Stimulated activated CD4-positive, alpha-beta T cell treated with anti-CD3 and anti-CD28 coated beads, Interleukin-4, amount 100 ng/mL, for 48 hours (primary cell): ENCODE measurements at places on chromosomes 5 and 9.

GRCh38 chr5:50759526-50760270, 93.3 kb downstream of the PARP8 start:
- no peak for DNase-seq

DNA sequence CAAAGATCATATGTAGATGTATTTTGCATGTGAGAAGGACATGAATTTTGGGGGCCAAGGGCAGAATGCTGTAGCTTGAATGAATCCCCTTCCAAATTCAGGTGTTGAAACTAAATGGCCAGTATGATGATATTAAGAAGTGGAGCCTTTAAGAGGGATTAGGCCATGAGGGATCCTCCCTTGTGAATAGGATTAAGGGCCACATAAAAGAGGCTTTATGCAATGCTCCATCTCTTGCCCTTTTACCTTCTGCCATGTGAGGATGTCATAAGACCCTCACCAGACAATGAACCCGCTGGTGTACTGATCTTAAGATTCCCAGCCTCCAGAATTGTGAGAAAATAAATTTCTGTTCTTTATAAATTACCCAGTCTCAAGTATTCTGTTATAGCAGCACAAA, 206.1 kb downstream of the YTHDC2 start:
- DNase-seq = no peak

DNA sequence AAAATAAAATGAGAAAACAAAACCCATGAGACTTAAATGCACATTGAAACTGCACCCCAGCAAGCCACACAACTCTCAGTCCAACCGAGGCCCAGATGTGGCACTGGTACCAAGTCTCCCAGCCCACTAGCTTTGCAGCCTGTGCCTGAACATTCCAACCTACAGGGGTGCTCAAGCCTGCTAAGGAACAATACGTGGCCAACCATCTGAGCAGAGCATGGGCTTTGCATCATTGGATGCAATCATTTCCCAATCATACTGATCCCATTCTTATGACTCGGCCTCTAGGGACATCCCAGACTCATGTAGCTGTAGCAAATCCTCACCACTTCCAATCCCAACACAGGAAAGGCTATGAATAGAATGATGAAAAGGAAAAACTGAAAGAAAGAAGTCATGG, 297.2 kb downstream of the SPOCK1 start:
- DNase-seq = no peak

DNA sequence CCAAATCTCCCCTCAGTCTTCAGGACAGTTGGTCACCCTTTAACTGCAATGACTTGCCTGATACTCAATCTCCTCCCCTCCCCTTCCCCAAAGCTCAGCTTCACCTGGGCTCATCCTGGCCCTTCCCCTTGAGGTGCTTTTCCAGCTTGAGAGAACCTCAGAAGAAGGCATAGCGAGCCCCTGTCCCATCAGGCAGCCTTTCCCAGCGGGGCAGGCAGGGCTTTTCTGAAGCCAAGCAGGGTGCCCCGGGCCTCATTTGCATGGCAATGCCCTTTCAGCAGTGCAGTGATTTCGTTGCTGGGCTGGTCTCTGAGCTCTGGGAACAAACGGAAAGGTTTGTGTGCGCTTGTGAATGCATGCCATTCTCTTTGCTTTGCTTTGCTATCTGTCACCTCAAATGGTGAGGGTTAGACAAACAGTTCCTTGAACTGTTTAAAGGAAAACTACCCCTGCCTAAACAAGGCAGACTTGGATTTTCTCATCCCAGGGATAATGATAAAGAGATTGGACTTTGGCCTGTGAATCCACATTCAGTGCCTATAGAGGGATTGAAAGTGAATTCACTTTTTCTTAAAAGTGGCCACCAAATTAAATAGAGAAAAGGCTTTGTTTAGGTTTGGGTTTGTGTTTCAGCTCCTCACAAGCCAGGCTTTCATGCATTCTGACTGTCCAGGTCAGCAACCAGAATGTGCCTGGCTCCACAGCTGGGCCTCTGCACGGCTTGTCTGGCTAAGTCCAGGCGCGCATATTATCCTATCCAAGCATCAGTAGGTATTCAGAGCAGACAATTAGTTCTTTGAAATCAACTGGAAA, 165.3 kb downstream of the ZNF608 start:
- no peak for DNase-seq

- no peak for DNase-seq
Observed at GRCh38 chr5:2240118-2240904, 357.6 kb upstream of the IRX4 start.

DNA sequence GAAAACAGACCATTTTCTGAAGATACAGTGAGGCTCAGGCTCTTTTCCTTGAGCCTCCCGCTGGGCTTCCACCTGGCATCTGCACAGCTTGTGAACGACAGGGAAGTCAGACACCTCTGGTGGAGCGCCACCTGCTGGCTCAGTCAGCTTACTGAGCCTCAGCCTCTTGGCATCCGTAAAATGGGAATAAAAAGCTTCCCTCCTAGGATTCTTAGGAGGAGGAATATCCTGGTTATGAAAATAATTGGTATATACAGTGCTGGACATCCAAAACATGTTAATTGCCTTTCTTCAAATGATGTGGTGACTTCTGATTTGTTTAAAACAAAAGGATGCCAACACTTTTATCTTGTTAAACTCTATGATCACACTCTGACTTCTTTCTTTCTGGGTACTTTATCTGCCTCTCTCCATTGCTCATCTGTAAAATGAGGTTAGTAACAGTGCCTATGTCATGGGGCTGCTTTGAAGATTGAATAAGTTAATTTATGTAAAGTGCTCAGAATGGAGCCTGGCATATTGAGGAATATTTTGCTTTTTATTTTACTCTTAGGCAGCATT, 67.5 kb downstream of the MAMDC2 start:
- DNase-seq = peak; percentile 54

GRCh38 chr5:60820593-60821487, 23.2 kb downstream of the ELOVL7 start:
- DNase-seq = no peak

- DNase-seq = peak; percentile 61
Observed at GRCh38 chr9:136901516-136902258, 15.4 kb downstream of the TRAF2 start.

- DNase-seq = no peak
Observed at GRCh38 chr5:10452768-10453331, 11.2 kb downstream of the ROPN1L start.

GRCh38 chr9:89400403-89401116, 82.3 kb downstream of the SECISBP2 start:
- DNase-seq = no peak

GRCh38 chr9:127406799-127407491, 10.0 kb downstream of the SLC2A8 start:
- no peak for DNase-seq

DNA sequence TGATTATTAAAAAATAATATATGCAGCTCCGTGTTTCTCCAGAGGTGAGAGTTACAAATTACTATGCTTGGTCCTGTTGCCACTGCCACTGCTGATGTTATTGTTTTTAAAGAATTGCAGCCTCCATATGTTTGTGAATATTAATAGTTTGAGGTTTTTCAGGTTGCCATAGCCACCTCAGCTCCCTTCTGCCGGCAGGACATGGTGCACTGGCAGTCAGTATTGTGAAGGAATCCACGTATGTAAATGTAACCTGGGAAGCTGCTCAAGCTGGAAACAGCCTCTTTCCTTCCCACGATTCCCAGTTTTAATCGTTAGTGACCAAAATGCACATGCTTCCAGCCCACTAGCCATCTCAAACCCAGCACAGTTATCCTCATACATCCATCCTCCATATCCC, 184.4 kb upstream of the CCNG1 start:
- DNase-seq = no peak

DNA sequence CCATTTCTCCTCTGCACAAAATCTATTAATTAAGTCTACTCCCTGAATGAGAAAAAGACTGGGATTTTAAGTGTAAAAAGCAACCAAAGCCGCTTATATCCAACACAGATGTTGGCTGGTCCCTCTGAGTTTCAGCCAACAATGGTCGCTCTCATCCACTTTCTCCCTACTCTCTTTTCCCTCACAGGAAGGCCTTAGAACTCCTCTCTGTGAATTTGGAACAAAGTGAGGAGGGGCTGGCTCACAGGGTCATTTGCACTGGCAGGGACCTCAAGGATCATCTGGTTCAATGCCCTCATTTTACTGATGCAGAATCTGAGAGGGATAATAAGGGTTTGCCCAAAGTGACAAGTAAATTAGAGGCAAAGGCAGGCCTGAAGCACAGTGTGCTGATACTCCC, 64.0 kb downstream of the DPYSL3 start:
- DNase-seq = no peak

DNA sequence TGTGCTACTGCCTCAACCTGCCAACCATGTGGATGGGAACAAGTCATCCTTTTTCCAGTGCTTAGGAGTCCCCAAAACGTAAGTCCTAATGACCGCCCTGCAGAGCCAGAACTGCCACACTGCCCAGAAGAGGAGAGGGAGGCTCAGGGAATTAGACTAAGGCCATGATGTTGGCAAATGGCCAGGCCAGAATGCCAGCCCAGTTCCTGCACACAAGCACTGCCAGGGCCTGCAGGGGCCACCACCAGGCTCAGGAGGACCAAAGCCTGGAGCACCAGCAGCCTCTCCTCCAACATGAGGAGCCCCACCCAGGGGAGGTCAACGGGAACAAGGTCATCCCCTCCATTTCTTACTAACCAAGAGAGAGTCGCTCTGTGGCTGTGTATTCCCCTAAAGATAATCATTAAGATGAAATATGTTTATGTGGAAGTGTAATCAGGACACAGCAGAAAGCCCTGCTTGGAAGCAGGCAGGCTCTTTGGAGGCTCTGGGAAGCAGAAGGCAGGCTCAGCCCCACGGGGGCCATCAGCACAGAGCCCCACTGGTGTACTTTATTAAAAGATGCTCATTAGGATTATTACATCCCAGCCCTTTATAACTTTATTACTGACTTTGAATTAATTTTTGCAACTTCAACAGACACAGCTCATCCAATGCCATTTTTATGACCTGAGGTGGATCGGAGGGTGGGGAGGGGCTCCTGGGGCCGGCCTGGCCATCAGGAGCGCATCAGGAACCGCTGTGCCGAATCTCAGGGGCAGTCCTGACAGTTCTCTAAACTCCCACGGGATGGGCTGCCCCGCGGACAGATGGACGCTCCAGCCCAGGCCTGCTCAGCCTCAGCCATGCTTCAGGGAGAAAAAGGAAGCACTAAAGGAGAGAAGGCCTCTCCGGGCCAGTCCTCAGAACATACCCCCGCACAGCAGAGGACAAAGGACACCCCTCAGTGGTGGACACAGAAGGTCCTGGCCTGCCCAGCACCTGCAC, 127.0 kb downstream of the ADAMTS2 start:
- no peak for DNase-seq

GRCh38 chr5:136070486-136071285, 41.9 kb downstream of the TGFBI start:
- no peak for DNase-seq

- DNase-seq = no peak
Observed at GRCh38 chr5:109739741-109740728, 50.3 kb downstream of the MAN2A1 start.

DNA sequence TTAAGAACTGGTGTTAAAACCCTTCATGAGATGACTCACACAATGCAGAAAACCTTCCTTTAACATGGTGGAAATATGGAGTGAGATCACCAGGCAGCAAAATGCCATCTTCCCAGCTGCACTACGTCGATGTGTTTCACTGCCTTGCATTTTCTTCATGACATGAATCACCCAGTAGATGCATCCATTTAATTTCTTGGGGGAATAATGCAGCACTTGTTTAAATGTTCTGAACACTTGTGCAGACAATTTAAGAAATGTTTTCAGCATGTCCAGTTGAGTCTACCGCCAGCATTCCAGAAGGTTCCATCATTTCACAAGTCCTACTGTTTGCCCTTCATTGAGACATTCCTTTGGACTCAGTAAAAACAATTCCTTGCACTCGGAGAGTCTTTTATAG, 81.6 kb downstream of the ADAMTS16 start:
- no peak for DNase-seq

GRCh38 chr9:129848712-129849441, 13.6 kb downstream of the USP20 start:
- no peak for DNase-seq

- no peak for DNase-seq
Observed at GRCh38 chr9:17907779-17908508, 329.1 kb downstream of the SH3GL2 start.

DNA sequence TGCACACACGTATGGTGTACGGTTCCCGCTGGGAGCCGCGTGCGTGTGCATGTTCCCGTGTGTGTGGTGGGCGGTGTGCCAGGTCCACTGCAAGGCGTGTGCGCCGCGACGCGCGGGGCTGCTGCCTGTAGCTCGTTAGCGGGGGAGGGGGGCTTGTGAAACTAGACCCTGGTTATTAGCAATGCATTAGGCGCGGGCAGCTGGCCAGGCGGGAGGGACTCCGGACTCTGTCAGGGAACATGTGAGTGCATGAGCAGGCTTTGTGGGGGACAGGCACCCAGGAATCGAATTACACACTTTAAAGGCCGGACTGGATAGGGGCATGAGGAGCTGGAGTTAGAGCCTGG, 32.2 kb upstream of the ENHO start:
- no peak for DNase-seq

GRCh38 chr5:132496191-132496630, 5.6 kb upstream of the IRF1 start:
- peak; percentile 77 for DNase-seq

GRCh38 chr9:2771087-2771486, 53.8 kb downstream of the KCNV2 start:
- no peak for DNase-seq

DNA sequence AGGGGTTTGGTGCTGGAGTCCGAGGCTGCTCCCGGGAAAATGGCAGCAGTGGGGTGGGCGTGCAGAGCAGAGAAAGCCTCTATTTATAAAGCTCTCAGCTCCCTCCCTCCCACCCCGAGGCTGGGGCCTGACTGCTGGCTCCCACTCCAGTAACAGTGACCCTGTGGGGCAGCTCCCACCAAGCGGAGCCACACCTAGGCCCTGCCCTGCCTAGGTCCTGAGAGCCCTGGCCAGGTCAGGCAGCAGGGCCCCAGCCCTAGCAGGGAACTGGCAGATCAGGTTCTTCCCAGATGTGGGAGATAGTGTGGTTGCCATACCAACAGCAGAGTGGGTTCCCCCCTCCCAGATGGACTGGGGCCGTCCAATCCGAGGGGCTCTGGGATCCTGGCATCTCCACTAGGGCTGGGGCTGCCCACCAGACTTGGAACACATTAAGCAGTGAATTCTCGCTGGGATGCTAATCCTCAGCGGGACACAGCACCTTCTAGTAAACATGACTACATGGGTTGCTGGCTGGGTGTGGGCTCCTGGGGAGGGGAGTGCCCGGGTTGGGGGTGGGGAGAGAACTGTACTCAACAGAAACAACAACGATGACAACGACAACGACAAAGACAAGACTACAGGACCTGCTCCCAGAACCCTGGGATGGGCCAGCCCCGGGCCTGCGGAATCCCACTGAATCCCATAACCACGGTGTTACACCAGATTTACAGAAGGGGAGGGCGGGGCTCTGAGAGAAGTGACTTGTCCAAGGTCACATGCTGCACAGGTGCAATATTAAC, 1.5 kb downstream of the SH3GLB2 start:
- DNase-seq = no peak
